ENCODE measurements at places on chromosomes 5 and 9. TPM values are rescaled to one million over a fixed set of nuclear protein-coding genes. Genes with fewer than 3 reads are reported as not detected.

The TTC39B gene
- 2.8 TPM for polyA plus RNA-seq

The GMCL2 gene
- not detected for polyA plus RNA-seq

The PRDM12 gene
- polyA plus RNA-seq, result 0.17 TPM

The ZNF366 gene
- not detected for polyA plus RNA-seq

The PPP3R2 gene
- polyA plus RNA-seq, result not detected

The PDE6A gene
- polyA plus RNA-seq, result not detected

The F2RL1 gene
- 0.12 TPM for polyA plus RNA-seq

The LHX3 gene
- polyA plus RNA-seq, result not detected

The MAMDC4 gene
- polyA plus RNA-seq, result 23.6 TPM

The NOXA1 gene
- 1.7 TPM for polyA plus RNA-seq

The PKD2L2 gene
- not detected for polyA plus RNA-seq

The LCN9 gene
- 2.5 TPM for polyA plus RNA-seq

The GALNT12 gene
- polyA plus RNA-seq, result 8.4 TPM

The PCDHGB5 gene
- 0.54 TPM for polyA plus RNA-seq

The FAM221B gene
- not detected for polyA plus RNA-seq

The LMX1B gene
- polyA plus RNA-seq, result not detected

The SLC6A18 gene
- polyA plus RNA-seq, result not detected

The EDIL3 gene
- 7.4 TPM for polyA plus RNA-seq

The TUSC1 gene
- 2.5 TPM for polyA plus RNA-seq

The QRFP gene
- polyA plus RNA-seq, result not detected

The CNTLN gene
- 5.0 TPM for polyA plus RNA-seq

The SLC6A3 gene
- 0.77 TPM for polyA plus RNA-seq

The DYNC2I2 gene
- 82.5 TPM for polyA plus RNA-seq

The ZFR gene
- 141 TPM for polyA plus RNA-seq

The HMGCR gene
- 293 TPM for polyA plus RNA-seq

The DTWD2 gene
- polyA plus RNA-seq, result 3.3 TPM

The ITK gene
- not detected for polyA plus RNA-seq

The ARID3C gene
- 2.8 TPM for polyA plus RNA-seq

The TMEM252 gene
- polyA plus RNA-seq, result not detected

The TNFSF8 gene
- polyA plus RNA-seq, result not detected

The UBE2QL1 gene
- polyA plus RNA-seq, result 12.9 TPM

The NIPAL4 gene
- not detected for polyA plus RNA-seq

The OSMR gene
- polyA plus RNA-seq, result not detected

The HTR1A gene
- not detected for polyA plus RNA-seq

The OMD gene
- not detected for polyA plus RNA-seq

The PDZD2 gene
- 4.0 TPM for polyA plus RNA-seq

The RFX3 gene
- 27.6 TPM for polyA plus RNA-seq

Data from neural cell (in vitro differentiated cells).